ENCODE measurements at places on chromosomes 2 and 18.

- DNase-seq = peak; percentile 67
Measured at GRCh38 chr18:55477499-55477859, 110.5 kb downstream of the TCF4 start.

DNA sequence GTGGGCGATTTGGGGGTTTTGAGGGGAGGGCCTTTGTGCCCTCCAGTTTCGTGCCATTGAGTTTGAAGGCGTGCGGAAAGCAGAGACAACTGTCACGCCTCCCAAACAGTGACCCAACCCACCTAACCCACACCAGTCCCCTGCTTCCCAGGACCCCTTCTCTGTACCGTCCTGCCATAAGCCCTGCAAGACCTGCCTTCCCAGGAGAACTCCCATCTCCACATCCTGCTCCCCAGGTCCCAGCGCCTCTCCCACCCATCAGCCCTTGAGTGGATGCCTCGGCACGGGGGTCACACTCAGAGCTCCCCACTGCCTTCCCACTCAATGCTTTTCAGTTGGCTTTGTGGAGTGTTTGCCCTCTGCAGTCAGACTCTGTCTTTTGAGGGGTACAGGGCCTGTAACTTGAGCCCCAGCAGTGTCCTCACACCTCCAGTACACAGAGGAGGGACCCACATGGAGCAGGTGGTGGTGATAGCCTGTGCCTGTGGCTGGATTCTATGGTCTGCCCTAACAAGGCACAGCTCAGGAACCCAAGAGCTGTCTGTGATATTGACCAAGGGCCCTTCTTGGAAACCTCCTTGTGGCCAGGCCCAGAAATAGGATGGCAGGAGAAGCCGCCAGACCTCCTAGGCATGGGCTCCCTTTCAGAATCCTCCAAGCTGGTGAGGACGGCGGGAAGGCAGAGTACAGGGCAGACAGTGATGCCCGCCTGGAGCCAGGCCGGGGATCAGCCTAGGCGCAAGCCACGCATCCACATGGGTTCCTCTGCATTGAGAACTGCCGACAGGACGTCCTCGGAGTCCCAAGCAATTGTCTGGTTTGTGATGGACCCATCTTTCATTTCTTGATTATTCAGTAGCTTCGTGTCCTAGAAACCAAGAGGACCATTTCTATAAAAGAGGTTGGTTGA, 44.4 kb upstream of the SMAD7 start:
- DNase-seq = no peak

GRCh38 chr2:84906900-84907714, 1.7 kb downstream of the TMSB10 start:
- DNase-seq = peak; percentile 92

- DNase-seq = peak; percentile 76
Measured at GRCh38 chr2:200319548-200320337, 13.2 kb downstream of the SPATS2L start.

DNA sequence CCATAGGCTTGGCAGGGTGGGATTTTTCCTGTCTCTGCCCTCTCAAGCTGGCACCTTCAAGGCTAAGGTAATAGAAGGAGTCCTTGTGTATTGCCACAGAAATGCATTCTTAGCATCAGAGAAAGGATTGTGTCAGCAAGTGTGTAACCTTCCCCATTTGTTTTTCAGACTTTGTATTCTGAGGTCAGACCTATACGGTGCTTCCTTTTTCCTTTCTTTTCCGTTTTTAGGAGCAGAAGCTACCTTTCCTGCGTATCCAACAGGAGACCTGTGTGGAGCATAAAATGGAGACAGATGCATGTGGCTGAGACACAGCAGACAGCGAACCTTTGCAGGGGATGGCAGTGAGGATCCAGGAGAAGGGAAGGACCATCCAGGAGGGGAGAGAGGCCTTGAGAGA, 46.6 kb downstream of the ARL5A start:
- no peak for DNase-seq

- DNase-seq = no peak
Measured at GRCh38 chr2:18268400-18268799, 292.1 kb downstream of the RDH14 start.

DNA sequence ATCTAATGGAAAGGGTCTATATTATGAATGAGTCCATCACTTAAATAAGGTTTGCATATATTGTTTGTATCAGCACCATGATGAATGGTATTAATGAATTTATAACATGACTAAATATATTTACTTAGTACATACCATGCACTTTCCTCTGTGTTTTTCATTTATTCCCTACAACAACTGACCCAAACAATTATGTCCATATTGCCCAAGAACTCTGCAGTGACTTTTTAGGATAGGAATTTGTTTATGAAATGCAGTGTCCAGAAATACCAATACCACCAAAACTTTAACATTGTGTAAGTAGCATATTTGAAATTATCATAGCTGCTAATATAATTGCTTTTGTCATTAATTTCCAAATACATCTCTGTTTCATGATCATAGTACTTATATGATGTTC, 119.7 kb downstream of the WDR7 start:
- peak; percentile 5 for DNase-seq

DNA sequence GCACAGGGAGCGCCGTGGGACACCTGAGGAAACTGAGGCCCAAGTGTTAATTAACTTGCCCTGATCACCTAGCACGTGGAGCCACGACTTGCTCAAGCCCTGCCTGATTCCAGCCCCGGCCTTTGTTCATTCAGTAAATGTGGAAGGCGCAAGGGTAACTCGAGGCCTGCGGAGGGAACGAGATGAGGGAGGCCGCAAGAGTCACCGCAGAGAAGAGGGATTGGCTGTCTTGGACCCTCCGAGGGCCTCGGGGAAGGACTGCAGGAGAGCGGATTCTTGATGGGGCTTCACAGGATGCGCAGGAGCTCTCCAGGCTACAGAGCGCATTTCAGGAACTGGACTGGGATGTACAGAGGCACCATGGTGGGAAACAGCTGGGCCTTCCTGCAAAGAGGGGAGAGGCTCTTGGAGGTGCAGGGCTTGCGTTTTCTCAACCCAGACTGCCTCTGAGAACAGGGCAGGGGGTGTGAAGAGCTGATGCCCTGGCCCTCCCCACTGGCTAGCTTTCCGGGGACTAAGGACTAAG, 511 bp upstream of the ANKMY1 start:
- no peak for DNase-seq

DNA sequence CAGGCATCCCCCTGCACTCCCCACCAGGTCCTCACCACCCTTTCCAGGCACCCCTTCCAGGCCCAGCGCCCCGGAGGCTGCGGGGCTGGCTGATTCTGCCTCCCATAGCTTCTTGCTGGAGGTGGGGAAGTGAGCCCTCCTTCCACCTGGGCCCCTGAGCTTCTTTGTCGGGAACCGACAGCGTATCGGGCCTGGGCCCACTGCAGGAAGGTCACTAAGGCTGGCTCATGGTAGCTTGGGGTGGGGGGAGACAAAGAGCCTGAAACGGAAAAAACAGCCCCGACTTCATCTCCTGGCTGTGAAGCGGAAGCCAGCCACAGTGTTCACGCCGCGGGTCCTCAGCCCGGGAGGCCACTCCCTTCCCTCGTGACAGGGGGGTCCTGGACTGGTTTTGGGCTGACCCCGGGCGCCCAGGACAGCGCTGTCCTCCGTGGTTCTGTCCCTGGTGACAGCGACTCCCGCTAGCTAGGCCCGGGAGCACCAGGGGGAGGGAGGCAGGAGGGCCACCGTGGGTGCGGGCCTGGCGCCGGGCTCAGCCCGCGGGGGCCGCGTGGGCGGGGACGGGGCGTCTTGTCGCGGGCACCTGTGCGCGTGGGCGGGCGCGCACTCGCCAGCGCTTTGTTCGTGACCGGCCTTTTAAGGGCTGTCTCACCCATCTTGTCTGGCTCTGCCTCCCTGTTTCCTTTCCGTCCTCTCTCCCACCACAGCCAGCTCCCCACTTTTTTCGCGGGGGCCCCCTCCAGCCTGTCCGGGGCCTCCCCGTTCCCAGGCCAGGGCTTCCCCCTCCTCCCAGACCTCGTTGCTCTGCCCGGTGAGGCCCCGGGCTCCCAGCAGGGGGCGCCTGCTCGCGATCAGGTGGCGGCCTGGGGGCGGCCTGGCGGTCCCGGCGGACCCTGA, 64.9 kb downstream of the DNMT3A start:
- DNase-seq = peak; percentile 28

DNA sequence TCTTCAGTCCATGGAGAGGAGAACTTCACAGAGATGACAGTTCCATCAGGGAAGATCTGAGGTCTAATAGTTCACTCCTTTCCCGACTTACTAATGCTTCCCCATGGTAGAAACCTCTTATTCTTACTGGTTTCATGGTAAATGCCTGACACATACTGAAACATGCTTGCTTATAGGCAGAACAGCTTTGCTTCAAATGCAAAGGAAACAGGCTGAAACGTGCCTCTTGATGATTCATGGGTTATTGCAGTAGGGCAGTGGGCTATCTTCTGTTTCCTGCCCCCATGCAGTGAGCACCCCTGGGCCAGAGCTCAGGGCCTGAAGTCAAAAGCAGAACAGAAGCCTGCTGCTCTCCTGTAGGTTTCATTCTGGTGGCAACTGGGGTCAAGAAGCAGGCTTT, 223.5 kb downstream of the RDH14 start:
- DNase-seq = peak; percentile 3

- DNase-seq = no peak
Measured at GRCh38 chr18:12026562-12026961, 45.3 kb downstream of the IMPA2 start.

DNA sequence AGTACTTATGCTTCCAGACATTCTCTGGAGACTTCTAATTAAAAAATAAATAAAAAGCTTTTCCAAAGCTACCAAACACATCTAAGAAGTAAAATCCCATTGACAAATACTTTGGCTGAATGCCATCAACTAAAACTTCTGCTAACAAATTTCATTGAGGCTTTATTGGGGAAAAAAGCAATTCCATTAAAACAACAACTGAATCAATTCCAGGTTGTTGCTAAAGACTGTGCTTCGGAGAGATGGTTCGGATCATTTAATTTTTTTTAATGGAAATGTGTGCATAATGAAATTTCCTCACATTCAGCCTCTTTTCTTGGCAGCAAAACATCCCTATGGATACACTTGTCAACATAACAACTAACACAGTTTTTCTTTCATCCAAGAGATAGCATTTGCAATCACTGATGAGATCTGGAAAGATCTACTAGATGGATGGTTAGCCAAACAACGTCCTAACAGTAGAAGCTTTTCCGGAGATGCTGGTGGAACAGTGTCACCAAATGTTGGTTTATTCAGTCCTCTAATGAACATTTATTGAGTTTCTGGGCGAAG, 446.1 kb upstream of the FAM98A start:
- no peak for DNase-seq

- no peak for DNase-seq
Measured at GRCh38 chr18:78424403-78425018, 555.1 kb upstream of the SALL3 start.

DNA sequence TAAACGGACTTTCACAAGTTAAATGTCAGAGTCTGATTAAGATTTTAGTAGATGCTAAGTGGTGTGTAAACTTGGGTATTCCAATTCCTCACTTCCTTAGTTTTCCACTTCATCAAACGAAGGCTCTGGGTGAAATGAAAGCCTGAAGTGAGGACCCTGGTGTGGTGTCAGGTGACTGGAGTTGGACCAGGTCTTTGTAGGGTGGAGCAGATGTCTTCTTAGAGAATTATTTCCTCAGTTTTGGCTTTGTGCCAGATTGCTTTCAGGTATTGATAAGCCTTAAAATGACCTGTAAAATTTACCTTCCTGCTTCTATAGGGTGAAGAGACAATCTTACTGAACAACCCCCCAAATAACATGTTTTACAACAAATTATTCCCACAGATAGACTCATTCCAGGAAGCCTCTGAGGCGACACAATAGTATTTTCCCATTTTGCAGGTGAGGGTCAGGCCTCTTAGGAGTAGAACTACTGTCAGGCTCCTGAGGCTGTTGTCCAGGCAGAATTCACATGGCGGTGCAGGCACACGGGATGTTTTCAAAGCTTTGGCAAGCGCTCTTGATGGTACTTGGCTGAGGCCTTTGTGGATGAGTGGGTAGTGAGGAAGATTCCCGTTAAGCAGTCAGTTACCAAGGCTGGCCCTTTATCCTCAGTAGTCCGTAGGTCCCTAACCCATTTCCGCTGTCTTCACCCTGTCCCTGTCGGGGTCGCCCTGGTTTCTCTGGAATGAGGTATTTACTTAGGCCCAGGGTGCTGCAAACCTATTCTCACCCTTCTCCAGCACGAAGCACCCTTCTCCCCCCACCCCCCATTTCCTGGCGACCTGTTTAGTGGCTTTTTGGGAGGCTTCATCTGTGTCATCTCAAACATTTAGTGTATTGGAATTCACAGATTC, 6.6 kb downstream of the RPS7 start:
- DNase-seq = no peak

DNA sequence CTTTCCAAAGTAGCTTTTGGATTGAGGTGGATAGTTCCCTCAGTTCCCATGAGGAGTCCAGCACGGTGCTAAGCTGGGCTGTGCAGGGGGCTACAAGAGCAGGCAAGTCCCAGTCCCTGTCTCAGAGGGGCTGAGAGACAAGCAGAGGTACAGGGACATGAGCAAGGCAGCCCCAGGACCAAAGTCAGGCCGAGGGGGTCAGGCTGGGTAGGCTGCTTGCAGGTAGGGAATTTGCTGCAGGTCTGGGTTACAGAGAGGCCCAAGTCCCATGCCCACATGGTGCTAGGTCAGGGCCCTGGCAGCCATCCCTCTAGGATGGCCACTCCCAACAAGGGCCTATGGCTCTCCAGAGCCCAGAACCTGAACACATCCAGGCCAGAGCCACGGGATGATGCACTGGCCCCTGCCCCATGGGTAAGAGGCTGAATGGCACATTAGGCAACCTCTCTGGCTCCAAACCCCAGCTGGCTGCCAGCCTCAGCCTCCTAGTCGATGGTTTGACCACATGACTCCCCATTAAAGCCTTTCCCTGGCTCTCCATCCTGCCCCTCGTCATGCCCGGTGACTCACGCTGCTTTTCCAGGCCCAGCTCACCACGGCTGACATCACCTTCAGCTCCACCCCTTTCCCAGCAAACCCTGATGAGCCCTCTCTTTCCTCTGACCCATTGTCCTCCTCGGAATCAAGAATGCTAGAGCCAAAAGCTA, 83.7 kb downstream of the SDC1 start:
- DNase-seq = peak; percentile 96

DNA sequence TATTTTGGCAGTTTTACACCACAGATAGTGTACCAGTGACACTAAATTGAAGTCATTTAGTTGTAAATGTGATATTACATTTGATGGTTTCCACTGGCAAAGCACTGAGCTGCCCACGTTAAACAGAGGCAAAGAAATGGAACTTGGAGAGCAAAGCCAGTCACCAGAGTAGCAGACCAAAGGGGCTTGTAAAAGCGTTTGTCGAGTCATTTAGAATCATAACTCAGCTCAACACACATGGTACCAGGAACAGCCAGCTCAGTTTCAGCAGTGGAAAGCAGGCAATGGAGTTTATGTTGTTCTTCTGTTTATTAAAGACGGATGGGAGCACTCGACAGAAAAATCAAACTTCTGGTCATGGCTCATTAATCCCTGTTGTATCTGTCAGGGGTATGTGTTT, 91.2 kb downstream of the POU3F3 start:
- DNase-seq = no peak

- no peak for DNase-seq
Measured at GRCh38 chr18:31243740-31244512, 74.0 kb upstream of the DSG1 start.
